ENCODE measurements at places on chromosomes 3 and 15. TPM values are rescaled to one million over a fixed set of nuclear protein-coding genes. Genes with fewer than 3 reads are reported as not detected.

Gene SOX2
- not detected for total RNA-seq

Gene SMCO1
- total RNA-seq = not detected

Gene GDPGP1
- total RNA-seq = 9.8 TPM

Gene SLC6A20
- not detected for total RNA-seq

Gene GLT8D1
- total RNA-seq = 43.0 TPM

Gene SV2B
- total RNA-seq = 0.02 TPM

Gene CD96
- 307 TPM for total RNA-seq

Gene ERICH6
- total RNA-seq = 0.81 TPM

Gene PEX5L
- total RNA-seq = 0.04 TPM

Gene PCYT1A
- 69.7 TPM for total RNA-seq

Gene ZNF770
- total RNA-seq = 37.7 TPM

Gene FOXB1
- total RNA-seq = 0.54 TPM

- no peak for DNase-seq
Measured at GRCh38 chr3:55074796-55075195, 146.9 kb upstream of the LRTM1 start.

DNA sequence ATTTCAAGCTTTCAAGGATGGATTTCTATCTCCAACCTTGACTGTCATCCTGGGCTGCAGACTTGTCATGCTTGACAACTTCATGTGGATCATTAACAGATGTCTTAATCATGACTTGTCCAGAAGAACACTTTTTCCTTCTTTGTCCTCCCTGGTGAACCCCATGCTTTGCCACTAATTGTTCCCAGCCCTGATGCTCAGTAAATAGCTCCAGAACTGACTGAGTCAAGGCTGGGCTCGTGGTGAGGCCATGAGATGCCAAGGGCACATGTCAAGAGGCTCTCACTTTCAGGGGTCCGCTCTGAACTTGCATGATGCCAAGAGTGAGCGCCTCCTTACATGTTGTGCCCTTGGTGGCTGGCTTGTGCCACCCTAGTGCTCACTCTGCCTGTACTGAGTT, 48.9 kb upstream of the KY start:
- no peak for DNase-seq

GRCh38 chr15:34185666-34186065, 24.2 kb downstream of the KATNBL1 start:
- DNase-seq = no peak

DNA sequence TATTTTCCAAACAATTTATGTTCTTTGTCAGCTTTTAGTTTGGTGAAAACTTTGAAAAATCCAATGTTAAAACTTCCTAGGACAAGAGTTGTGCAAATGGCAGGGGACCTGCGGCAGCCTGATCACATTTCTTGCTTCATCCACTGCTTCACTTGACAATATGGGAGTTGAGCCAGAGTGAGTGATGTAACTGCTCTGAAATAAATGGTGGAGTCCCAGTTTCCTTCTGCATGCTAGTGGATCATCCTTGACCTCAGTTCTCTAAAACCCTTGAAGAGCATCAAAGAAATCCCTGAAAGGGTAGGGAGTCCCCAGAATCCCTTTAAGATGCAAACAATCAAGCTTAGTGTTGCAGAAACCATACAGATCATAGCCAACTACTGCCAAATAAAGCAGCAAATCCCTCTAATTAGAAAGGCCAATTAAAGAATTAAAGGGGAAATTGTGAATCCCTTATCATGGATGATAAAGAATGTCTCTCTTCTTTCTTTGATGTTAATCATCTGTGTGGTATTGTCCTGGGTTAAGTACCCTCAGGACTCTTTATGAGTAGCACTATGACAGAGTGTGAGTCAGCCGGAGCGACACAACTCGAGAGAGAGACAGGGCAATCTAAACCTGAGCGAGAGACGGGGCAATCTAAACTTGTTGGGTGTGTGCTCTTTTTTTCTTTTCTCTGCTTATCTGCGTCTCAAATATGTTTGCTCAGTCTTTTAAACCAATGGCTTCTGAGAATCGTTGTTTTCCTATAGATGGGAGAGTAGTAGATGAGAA, 41.8 kb upstream of the GAP43 start:
- no peak for DNase-seq

- no peak for DNase-seq
Measured at GRCh38 chr15:24985224-24985623, 30.4 kb downstream of the SNRPN start.

GRCh38 chr3:192212335-192212734, 515.0 kb downstream of the FGF12 start:
- no peak for DNase-seq

GRCh38 chr15:32908135-32908801, 190.5 kb downstream of the GREM1 start:
- no peak for DNase-seq

GRCh38 chr3:134313847-134314587, 60.2 kb downstream of the AMOTL2 start:
- DNase-seq = no peak

- peak; percentile 79 for DNase-seq
Measured at GRCh38 chr3:52446631-52447511, 2.0 kb upstream of the SEMA3G start.

- no peak for DNase-seq
Measured at GRCh38 chr3:105427332-105427731, 60.6 kb downstream of the ALCAM start.

DNA sequence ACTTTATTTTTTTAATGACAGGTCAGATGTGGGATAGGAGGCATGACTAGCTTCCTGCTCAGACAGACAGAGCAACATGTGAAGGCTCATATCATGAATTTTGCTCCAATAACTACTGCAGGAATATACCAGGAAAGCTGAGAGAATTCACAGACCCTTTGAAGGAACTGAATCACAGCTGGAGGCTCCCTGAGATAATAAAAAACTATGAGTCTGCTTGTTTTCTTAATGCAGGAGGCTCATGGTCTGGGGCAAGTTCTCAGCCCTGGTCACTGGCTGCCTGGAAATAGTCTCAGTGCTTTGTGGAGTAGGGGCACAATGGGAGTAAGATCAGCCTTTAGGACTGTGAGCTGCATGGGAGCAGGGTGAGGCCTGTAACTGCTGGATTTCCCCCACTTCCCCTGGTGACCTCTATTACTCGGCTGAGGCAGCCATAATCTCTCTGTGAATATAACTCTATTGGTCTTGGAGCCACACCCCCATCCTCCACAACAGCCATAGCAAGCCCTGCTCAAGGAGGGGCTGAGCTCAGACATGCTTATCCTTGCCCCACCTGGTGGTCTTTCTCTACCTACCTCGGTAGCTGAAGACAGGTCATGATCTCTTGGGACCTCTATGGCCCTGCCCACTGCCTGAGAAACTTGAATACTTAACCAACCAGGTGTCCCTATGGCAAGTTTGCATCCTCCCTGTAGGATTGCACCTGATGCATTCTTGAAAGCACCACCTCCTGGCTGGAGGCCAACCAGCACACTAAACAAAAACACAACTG, 281.6 kb upstream of the TMCO5A start:
- DNase-seq = no peak

DNA sequence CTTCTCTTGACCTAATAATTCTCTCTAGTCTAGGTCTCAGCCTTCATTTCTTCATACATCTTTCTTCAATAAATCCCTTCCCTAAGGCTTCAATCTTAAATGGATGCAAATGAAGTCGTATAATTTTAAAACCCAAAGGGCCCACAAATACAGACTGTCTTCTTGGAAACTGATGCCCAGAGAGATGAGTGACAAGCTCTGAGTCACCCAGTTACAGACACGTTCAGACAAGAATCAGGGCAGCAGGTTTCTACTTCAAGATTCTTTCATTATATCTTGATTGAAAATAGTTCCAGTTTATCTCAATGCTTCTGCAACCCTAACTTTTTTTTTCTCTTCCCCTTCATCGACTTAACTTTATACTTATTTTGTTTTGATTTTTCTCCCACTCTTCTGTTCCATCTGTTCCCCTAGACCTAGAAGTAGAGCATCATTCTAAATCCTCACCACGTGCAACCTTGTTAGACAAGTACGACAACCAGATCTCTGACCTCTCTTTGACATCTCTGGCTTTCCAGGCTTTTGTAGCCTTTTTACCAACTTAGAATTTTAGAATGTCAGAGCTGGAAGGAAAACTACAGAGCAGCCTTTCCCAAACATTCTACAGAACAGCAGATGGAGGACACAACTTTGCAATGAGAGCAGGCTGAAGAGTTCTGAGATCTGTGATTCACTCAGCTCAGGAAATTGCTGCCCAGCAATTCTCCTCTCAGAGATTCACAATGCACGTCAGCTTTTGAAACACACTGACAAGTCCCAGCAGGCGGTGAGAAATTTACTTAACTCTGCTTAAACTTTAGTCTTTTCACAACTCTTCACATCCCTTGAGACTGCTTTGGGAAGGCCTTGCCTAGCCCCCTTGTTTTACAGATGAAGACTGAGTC, 25.3 kb downstream of the NCEH1 start:
- DNase-seq = no peak

DNA sequence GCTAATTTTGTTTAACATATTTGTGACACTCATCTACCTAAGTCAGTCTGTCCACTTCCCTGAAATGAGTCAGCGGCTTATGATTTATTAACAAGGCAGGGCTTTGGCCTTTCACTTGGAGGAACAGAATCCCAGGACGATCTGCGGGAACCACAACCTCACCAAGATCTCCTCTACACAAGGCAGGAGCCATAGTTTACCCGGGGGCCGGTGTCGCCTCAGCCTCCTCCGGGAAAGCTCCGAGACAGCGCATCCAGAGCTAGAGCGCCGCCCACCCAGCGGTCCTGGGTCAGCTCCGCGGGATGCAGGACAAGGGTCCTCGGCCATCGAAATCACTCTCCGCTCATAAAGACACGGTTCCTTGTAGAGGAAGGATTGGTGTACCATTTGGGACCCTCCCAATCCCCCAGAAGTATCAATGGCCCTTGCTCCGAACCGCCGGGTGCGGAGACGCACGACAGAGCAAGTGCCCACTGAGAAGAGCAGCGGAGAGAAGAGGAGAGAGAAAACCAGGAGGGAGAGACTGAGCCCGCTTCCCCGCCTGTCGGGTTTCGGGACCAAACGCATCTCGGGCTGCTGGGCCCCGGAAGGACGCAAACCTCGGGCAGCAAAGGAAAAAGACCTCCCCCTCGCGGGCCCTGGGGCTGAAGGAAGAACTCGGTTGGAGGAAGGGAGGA, 13.1 kb upstream of the ALCAM start:
- DNase-seq = no peak

DNA sequence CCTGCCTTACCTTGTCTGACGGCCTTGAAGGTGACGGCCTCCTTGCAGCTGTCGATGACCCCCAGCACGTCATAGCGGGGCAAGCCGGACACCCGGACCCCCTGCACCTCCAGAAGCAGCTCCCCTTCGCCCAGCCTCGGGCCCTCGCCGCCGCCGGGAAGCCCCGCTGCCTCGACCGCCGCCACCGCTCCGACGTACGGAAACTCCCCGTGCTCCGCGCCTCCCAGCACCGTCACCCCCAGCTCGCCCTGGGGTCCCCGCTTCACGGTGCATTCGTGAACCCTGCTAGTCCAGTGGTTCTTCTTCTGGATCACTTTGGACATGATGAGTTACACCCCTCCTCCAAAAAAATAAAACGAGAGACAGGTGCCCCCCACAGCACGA, 740 bp downstream of the MAGI1 start:
- no peak for DNase-seq

- no peak for DNase-seq
Measured at GRCh38 chr3:140243575-140243974, 308.6 kb downstream of the CLSTN2 start.

GRCh38 chr15:26113296-26113695, 250.2 kb upstream of the ATP10A start:
- no peak for DNase-seq

- no peak for DNase-seq
Measured at GRCh38 chr3:129460572-129460971, 20.5 kb downstream of the IFT122 start.

GRCh38 chr3:40308725-40309417, 636 bp upstream of the EIF1B start:
- no peak for DNase-seq

- no peak for DNase-seq
Measured at GRCh38 chr3:10382892-10383849, 62.3 kb upstream of the SEC13 start.

DNA sequence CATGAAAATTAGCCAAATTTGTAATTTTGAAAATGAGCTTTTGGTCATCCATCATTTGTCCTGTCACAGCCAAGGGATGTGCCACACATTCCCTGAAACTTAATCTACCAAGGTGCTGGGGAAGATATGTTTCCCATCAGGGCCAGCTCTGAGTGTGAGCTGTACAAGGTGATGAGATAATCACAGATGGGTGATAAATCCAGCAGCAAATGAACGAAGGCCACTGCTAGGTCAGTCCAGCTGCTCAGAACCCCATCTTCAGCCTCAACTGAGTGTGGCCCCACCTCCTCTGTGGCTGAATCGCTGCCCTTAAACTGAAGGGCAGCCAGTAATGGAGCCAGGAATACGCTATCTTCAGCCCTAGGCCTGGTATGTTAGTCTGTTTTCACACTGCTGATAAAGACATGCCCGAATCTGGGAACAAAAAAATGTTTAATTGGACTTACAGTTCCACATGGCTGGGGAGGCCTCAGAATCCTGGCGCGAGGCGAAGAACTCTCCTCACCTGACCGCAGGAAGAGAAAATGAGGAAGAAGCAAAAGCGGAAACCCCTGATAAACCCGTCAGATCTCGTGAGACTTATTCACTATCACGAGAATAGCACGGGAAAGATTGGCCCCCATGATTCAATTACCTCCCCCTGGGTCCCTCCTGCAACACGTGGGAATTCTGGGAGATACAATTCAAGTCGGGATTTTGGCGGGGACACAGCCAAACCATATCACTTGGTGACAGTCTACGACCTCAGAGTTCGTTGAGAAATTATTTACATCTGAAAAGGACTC, 553.0 kb downstream of the NTRK3 start:
- no peak for DNase-seq

DNA sequence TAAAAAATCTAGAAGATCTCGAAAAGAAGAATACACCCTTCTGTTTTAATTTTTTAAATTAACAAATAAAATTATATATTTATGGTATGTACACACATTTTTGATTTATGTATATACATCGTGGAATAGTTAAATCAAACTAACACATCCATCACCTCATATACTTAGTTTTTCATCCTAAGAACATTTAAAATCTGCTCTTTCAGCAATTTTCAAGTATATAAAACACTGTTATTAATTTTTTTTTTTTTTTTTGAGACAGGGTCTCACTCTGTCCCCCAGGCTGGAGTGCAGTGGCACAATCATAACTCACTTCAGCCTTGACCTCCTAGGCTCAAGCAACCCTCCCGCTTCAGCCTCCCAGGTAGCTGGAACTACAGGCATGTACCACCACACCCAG, 32.8 kb upstream of the ACAP2 start:
- DNase-seq = no peak

DNA sequence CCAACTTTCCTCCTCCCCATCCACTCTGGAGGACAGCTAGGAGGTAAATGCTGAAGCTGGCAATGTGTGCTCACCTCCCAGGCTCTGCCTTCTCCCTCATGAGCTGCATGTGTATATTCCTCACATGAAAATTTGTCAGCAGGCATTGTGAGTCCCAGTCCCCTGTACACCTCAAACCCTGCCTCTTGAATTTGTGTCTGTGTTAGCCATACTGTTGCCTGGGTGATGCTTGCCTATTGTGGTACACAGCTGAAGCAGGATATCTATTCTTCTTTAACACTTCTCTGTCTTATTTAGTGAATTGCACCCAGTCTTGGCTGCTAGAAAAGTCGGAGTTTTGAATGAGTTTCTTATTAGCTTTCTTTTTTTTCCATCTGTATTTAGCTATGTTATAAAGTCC, 586.0 kb upstream of the TGFBR2 start:
- DNase-seq = no peak

- no peak for DNase-seq
Measured at GRCh38 chr3:55859305-55859704, 372.2 kb upstream of the WNT5A start.

- DNase-seq = no peak
Measured at GRCh38 chr3:146052791-146053310, 108.1 kb downstream of the PLOD2 start.

Data from activated CD4-positive, alpha-beta T cell treated with anti-CD3 and anti-CD28 coated beads, Interleukin-2, amount 10 ng/mL, durations not matched to agents 7 days and 5 days (primary cell).